ENCODE measurements at places on chromosomes 1 and 21.

GRCh38 chr21:31012133-31013089 is 25.9 kb downstream of the KRTAP19-8 start:
- no peak for DNase-seq

DNA sequence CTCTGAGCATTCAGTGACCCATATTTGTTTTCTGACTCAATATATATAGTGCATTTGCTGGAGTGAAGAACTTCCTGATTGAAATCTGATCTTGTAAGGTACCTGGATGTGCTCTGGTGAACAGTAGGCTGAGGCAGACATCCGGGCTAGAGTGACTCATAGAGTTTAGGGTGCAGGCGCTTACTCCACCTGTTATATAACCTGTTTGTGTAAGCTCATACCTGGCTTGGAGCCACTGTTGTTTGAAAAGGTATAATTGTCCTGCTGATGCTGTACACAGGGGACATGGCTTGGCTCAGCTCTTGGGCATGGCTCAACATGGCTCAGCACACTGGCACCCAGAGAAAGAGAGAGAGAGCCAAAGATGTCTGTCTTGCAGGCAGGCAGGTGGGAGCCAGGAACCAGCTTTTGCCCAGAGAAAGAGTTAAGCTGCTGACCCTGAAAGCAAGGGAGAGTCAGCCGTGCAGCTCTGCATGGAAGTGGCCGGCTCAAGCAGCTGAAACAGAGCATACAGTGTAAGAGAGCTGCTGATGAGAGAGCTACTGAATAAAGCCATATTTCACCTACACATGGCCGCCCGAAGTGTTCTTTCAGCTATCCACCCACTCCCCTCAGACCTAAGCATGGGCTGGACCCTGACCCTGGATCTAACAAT is 43.2 kb downstream of the GJA5 start:
- DNase-seq = no peak

- no peak for DNase-seq
These were observed 23.2 kb downstream of the MCOLN2 start for GRCh38 chr1:84973498-84974334.

DNA sequence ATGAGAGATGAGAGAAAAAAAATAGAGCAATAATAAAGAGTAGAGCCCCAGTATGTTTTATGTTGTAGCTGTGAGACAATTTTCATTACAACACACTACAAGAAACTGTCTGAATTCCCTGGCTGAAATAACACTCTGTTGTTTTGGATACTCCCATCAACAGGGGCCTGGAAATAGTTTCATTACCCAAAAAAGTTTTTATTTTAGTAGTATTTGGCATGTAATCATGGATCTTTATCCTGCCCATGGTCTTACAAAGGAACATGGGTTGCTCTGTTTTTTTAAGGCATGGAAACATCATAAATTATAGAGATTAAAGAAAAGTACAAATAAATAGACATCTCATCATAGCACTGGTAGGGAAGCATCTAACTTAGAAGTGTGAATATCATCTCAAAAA is 56.3 kb downstream of the GNG12 start:
- DNase-seq = no peak

DNA sequence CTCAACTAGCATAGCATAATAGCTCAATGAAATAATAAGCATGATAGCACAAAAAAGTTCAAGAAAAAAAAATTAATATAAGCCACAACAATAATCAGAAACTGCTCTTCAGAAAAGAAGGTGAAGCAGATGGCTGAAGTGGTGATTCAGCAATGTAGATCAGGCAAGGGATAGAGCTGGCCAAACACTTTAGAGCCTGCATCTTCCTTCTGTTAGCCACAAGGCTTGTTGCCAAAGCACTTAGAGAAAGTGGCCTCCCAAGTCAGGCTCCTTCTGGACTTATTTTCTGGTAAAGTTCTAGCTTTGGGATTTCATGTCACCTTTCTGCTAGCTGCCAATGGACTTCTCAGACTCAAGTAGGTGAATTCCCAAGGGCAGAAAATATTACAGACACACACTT is 60.3 kb upstream of the C1orf87 start:
- DNase-seq = no peak

Measured in activated T-helper 1 cell treated with anti-CD3 and anti-CD28 coated beads, Interleukin-2, amount 50 U/mL, for 16 hours (primary cell).